ENCODE measurements at places on chromosomes 4 and X.
A peak's percentile ranks its signal among the peaks of the same experiment; 100 is the strongest.

- DNase-seq: peak; percentile 83
Measured at GRCh38 chr4:86895692-86896488, 3.7 kb upstream of the C4orf36 start.

DNA sequence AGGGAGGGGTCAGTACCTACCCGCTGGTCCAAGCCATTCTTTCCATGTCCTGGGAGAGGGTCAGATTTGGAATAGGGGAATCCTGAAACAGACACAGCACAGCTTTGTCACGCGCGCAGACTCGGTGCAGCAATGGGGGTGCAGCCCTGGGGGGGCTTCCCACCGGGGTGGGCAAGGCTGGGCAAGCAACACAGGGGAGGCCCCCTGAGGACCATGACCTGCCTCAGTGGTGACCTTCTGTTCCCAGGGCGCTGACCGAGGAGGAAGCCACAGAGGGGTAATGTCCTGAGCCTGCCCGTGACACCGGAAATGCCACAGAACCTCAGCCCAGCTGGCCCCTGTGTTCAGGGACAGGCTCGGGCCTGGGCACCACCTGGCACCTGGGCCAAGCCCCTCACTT, 53.2 kb upstream of the AFAP1 start:
- no peak for DNase-seq

DNA sequence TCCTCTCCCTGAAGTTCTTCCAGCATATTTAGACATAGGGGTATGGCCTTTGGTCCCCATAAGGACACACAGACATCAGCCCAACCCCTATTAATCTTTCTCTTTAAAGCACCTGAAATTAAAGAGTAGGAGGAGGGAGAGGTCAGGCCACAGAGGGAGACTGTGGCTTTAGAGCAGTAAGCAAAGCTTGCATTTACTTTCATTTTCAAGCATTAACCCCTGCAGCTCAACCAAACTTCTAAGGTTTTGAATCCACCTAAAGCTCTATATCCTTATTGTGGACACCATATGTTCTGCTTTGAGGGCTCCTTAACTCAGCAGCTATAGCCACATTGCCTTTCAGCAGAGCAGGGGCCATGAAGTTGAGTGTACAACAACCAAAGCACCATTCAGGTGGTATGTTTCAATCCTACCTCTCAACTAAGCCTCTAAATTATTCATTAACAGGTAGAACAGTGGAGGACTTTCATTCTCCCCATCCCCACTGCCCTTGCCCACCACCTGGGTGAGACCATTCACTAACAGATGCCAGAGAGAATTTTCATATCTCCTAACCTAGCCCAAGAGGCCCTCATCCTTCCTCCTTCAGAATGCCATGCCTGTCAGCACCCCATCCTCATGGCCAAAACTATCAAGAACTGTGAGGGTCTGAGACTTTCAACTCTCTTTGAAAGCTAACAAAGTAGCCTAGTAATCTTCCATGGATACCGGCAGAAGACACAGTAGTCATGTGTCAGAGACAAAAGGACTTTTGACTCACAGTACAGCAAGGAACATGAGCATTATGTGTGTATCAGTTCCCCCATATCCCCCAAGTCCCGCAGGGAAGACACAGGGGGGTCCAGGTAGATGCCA, 20.8 kb downstream of the LIN54 start:
- peak; percentile 26 for DNase-seq

DNA sequence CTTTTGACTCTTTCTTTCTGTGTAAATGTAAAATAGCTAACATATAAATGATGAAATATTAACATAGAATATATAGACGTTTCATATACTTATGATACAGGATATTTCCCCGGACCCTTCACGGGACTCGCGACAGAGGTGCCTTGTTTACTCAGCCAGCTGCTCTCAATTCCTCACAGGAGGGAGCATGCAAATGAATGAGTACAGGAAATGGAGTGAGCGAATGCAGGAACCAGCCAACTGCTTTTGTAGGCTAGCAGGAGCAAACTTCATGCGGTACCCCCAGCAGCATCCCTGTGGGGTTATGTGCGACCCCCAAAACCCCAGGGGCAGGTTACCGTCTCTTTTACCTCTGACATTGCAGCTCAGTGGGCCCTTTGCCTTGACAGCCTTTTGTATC, 110.3 kb upstream of the PDHA2 start:
- DNase-seq: no peak

GRCh38 chr4:13516315-13516860, 27.9 kb downstream of the NKX3-2 start:
- DNase-seq: no peak

GRCh38 chr4:142535009-142535408, 311.1 kb downstream of the INPP4B start:
- DNase-seq: peak; percentile 79

GRCh38 chrX:150150076-150150779, 211.9 kb upstream of the EOLA2 start:
- no peak for DNase-seq

- no peak for DNase-seq
Measured at GRCh38 chr4:139222215-139222614, 45.2 kb upstream of the ELF2 start.

GRCh38 chr4:109944591-109944990, 31.9 kb downstream of the EGF start:
- DNase-seq: no peak

GRCh38 chr4:725391-726234, 20.0 kb downstream of the PCGF3 start:
- no peak for DNase-seq

GRCh38 chrX:56947699-56948098, 47.6 kb downstream of the SPIN3 start:
- DNase-seq: peak; percentile 65

DNA sequence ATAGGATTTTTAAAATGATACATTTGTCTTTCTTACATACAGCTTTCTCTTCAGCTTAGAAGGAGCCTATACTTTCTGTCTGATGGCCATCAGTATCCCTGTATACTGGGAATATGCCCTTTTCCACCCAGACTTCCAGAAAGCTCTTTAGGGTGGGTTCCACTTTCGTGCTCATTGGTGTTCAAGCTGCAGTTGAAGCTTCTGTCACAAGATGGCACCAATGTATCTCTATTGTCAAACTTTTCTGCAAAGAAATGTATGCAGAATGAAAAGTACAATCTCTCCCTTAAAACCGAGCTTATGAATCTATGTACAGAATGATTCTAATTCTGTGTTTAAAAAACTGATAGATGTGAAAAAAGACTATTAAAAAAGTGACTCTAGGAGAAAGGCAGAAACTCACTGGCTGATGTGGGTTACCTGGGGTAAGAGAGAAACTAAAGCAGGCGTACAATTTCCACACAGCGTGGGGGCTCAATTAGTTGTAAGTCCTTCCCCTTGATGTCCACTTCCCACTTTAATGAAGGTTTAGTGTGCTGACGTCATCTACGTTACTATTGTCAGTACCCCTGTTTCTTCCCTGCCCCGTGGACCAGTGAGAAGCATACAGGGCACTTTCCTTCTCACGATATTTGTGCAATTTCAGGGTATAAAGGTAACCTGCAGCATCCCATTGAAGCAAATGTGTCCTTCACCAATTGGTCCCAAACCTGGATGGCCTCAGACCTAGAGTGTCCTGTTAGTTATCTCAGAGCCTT, 57.3 kb upstream of the TCEAL2 start:
- peak; percentile 38 for DNase-seq

DNA sequence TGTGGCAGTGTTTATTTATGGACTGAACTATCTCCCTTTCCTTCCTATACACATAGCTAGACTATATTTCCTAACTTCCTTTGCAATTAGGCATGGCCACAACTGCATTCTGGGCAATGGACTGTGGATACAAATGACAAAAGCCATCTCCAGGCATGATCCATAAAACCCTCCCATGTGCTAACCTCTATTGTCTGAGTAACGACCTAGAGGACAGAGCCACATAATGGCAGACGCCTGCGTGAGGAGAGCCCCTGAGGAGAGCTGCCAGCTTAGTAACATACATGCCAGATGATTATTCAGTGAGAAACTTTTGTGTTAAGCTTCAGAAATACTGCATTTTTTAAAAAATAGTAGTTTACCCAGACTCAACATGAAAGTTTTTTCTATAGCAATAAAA, 142.9 kb downstream of the ADGRA3 start:
- no peak for DNase-seq

DNA sequence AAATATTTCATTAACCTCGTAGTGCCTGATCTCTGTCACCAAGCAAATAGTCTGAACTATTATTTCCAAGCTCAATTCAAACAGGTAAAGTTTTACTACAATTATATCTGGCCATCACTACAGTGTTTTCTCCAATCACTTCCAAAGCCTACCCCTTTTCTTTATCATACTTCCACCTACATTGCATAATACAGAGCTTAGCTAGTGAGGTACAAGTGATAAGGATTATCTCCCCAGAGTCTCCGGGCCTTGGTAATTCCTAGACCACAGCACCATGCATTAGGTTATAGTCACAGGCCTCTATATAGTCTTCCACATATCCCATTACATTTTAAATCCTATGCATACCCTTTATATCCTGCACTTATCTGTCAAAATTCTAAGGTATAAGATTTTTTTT, 154.2 kb downstream of the SNCA start:
- DNase-seq: no peak

- DNase-seq: peak; percentile 16
Measured at GRCh38 chr4:173264684-173265185, 69.4 kb downstream of the HMGB2 start.

DNA sequence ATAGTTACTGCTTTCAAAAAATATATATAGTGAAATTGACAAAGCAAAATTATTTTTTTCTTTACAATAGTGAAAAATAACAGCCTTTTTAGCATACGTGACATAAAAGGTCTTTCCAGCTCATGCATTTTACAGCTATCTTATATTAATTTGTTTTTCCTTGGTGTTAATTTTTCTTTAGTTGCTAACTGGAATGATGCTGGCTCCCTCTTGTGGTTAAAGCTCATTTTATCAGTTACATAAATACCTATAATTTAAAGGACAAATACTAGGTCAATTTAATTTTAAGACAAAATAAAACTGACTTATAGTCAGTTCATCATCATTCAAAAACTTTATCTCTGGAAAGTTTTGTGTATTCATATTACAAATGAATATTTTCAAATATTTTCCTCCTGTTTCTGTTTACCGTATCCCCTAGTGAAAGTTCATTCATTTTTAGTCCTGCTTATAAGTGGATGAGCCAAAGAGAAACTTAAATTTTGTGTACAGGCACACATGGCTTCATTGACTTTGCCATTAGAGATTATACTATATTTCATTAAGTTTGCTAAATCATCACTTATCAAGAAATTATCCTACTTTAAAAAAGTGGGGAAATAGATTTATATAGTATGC, 9.9 kb upstream of the ANAPC4 start:
- peak; percentile 52 for DNase-seq

DNA sequence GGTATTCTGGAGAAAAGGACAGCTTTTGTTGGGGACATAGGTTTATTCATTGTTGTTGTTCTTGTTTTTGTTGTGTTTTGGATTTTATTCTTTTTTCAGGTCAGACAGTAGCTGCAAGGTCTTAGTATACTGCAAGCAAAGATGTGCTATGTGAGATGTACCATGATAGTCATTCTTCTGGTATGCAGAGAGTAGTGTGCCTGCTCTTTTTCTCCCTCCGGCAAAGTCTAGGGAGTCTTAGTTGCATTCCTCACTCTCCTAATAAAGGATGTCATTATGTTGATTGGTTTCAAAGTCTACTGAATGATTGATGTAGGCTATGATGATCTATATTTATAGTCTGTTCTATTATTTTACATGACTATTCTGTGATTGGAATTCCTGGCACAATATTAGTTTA, 119.9 kb upstream of the POF1B start:
- no peak for DNase-seq

DNA sequence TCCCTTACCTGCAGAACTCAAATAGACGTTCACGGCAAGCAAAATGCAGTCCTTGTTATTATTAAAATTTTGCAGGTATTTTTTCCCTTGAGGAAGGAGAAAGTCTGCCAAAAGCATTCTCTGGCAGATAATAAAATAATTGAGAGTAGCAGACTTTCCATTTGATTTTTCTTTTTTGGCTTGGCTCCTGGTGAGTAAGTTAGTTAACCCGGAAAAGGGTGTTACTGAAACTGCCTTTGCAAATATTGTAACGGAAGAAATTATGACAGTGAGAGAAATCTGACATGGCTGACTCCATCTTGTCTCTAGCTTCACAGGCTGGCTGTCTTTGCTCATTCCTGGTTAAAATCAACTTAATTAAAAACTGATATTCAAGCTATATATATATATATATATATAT, 100.5 kb downstream of the GPR143 start:
- peak; percentile 5 for DNase-seq

DNA sequence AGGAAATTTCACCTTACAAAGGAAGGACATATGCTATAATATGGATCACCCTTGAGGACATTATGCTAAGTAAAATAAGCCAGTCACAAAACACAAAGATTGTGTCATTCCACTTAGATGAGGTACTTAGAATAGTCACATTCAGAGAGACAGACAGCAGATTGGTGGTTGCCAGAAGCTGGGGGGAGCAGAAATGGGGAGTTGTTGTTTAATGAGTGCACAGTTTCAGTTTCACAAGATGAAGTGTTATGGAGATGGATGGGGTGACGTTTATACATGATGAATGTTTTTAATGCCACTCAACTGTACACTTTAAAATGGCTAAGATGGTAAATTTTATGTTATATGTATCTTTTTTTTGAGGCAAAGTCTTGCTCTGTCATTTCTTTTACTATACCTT, 14.8 kb upstream of the SPON2 start:
- DNase-seq: no peak

DNA sequence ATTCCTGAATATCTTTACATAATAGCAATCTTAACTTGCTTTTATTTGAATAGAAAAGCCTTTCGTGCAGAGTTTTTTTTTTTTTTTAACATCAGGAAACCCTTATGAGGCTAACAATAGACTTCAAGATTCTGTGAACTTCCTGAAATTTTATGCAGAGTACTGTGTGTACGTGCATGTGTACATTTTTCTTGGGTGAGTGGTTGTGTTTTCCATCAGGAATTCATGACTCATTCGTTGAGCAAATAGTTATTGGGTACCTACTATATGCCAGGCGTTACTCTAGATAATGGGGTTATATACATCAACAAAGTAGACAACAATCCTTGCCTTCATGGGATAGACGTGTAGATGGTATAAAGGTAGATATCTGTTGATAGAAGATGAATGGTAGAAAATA, 59.1 kb downstream of the MRPL1 start:
- DNase-seq: peak; percentile 92

DNA sequence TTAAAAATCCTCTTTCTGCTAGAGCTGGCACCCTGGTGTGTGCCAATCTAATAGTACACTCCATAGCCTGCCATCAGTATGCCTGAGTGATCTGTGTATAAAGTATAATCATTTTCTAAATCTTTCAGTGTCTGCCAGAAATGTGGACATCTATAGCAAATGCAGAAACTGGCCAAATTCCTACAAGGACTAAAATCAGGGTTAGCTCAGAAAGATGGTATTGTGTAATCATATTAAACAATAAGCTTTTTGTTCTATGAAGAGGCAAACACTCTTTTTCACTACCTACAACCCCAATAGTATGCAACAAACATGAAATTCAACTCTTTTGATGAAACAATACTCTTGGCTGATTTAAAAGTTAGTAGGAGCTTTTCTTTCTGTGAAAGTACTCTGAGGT, 7.7 kb upstream of the TXLNG start:
- DNase-seq: peak; percentile 46

DNA sequence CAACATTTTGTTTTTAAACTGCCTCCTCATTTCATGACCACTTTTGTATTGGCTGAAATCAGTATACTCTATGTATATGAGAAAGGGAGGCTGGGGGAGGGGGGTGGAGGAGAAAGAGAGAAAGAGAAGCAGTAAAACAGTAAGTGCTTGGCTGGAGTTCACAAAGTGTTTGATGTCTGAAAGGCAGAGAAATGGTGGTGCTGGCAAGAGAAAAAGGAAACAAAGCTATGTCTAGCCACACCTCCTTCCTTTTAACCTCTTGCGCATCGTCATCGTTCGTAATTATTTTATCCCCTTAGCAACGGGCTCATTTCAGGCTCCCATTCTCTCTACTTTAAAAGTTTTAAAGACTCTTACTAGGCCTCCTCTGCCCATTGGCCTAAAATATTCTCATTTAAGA, 25.6 kb downstream of the RPA4 start:
- no peak for DNase-seq
